ENCODE measurements at places on chromosomes 6 and 20.

GRCh38 chr6:146341493-146342230, 202.0 kb upstream of the RAB32 start:
- no peak for DNase-seq

GRCh38 chr6:156791320-156791850, 14.2 kb downstream of the ARID1B start:
- no peak for DNase-seq

DNA sequence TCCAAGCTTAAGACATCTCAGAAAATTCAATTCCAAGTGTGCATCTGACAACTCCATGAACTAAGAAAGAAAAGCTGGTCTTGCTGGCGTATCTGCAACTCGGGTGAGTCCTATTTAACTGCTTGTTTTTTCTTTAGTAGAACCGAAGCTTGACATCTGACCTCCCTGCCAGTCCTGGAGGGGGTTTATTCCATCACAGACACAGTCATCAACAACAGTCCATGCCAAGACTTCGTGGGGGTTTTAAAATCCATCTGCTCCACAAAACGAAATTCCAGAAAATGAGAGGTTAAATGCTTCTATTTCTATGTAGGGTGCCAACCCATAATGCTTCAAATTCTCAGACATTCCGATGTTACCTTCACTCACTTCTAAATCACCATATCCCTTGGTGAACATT, 133.9 kb downstream of the IPCEF1 start:
- DNase-seq = no peak

GRCh38 chr6:24031496-24031895, 94.5 kb upstream of the NRSN1 start:
- DNase-seq = no peak

GRCh38 chr6:50272611-50273010, 222.9 kb upstream of the DEFB112 start:
- no peak for DNase-seq

DNA sequence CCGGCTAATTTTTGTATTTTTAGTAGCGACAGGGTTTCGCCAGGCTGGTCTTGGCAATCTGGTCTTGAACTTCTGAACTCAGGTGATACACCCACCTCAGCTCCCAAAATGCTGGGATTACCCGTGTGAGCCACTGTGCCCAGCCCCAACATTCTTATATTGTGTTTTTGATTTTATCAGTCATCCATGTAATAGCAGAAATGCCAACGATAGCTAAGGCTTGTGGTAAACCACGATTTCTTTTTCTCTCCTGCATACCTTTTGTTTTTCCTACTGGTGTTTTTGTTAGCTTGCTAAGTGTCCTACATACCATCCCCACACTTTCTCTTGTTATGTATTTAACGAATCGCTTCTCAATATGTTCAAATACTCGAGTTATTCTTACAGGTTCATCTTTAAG, 12.1 kb downstream of the PHACTR2 start:
- no peak for DNase-seq

GRCh38 chr20:61668065-61668650, 397.5 kb downstream of the TAF4 start:
- no peak for DNase-seq

DNA sequence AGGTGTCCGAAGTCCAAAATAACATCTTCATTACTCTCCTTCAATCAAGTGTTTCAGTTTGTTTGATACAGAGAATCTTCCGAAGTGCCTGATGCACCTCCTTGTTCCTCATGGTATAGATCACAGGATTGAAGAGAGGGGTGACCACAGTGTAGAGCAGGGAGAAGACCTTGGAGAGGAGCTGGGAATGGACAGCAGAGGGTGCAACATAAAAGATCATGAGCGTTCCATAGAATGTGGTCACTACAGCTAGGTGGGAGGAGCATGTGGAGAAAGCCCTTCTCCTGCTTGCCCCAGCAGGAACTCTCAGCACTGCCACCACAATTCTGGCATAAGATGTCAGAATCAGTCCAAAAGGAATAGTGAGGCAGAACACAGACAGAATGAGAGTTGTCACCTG, 11.9 kb downstream of the OR12D1 start:
- no peak for DNase-seq

DNA sequence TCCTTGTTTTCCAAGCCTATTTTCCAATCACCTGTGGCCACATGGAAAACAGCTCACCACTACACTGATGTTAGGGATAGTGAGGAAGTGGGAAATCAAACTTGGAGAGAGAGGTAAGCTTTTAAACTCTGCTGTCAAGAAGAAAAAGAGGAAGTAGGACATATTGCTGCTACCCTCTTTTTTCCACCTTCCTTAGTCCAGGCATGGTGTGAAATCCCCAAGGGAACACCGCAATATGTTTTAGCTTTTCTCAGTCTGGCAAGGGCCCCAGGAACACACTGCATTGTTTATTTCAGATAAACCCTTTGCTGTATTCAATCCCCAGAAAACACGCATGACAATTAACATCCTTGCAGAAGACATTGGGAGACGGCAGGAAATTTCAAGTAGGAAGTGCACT, 61.3 kb downstream of the HS3ST5 start:
- no peak for DNase-seq

GRCh38 chr20:62537649-62538292, 62.0 kb upstream of the GATA5 start:
- no peak for DNase-seq

DNA sequence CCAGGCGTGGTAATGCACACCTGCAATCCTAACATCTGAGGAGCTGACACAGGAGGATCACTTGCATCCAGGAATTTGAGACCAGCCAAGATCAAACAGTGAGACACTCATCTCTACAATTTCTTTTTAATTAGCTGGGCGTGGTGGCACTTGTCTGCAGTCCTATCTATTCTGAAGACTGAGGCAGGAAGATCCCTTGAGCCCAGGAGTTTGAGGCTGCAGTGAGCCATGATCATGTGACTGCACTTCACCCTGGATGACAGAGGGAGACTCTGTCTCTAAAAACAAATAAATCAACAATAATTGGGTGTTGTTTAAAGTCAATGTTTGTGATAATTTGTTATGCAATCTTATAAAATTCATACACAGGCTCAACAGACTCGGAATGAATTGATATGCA, 18.0 kb upstream of the HLA-A start:
- DNase-seq = no peak

GRCh38 chr20:7850775-7851490, 89.3 kb downstream of the HAO1 start:
- no peak for DNase-seq

All from right atrium auricular region (tissue), 2 donors.